ENCODE measurements at places on chromosomes 7 and 10.

- peak; percentile 20 for DNase-seq
Observed at GRCh38 chr10:89296220-89296648, 5.6 kb upstream of the IFIT2 start.

GRCh38 chr7:140689199-140690152, 7.0 kb upstream of the NDUFB2 start:
- no peak for DNase-seq

DNA sequence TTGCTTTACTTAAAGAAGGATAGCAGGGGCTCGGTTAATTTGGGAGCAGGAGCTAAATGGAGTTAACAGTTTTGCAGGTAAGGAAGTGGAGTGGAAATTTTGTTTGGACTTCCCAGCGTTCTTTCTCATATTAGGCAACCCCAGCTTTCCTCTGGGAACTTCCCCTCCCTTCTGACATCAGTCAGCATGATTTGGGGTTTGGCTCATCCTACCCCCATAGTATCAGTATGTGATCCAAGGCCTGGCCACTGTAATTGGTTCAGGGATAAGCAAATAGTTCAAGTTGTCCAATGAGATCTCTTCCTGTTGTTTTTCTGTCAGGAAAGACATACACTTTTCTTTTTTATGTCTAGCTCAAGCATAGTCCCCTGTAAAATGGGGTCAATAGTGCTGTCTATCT, 125.6 kb upstream of the CDK6 start:
- DNase-seq = no peak

DNA sequence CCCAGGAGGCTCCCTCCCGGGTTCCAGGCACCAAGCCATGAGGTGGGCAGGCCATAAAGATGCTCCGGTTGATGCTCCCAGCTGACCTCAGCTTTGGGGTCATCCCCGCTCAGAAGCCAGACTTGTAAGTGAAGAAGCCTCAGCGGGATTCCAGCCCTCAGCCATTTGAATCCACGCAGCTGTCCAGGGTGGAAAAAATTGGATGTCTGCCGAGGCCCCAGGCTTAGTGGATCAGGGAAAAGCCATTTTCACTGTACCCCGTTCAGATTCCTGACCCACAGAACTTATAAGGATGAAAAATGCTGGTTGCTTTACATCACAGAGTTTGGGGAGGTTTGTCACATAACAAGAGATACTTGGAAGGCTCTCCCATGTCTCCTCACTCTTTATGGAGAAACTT, 49.2 kb upstream of the CPN1 start:
- DNase-seq = no peak

DNA sequence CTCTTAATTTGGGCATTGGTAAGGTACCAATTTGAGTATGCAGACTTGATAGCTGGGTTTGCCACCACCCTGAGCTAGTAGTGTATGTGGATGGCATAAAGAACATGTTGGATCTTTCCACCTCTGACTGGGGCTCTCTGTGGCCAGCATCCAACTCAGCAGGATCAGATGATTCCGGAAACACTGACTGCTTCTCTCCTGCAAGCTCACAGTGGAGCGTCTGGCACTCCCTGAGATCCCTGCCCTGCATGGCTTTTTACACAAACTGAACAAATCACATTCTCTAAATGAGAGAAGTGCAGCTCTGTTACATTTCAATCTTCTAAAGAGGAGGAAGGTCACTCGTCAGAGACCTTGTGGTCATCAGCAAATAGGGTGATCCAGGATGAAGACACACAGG, 1057.5 kb downstream of the NRG3 start:
- DNase-seq = no peak

DNA sequence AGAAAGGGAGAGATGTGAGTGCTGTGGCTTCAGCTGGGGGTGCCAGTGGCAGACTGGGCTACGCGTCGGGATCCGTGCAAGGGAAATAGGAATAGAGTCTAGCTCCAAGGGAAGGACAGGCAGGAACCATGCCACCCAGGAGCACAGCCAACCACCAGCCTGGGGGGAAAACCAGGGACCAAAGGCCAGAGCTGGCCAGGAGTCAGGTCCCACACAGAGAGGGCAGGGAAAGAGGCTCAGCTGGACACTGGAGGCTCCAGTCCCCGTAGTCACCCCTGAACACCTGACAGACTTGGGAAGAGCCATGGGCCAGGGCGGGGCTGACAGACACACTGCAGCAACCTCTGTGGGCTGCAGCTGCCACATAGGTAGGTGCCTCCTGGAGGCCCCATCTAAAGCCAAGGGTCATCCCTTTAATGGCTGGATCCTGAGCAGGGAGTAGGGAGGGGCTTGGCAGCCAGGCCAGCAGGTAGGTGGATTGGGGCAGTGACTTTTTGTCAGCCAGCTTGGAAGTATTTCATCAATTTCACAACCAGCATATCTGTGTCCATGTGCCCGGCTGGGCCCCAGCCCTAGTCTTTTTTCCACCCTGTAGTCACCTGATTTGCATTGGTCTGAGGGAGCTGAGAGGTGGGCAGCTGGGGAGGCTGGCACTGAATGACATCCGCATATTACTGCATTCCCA, 163.2 kb downstream of the SH2D4B start:
- no peak for DNase-seq

DNA sequence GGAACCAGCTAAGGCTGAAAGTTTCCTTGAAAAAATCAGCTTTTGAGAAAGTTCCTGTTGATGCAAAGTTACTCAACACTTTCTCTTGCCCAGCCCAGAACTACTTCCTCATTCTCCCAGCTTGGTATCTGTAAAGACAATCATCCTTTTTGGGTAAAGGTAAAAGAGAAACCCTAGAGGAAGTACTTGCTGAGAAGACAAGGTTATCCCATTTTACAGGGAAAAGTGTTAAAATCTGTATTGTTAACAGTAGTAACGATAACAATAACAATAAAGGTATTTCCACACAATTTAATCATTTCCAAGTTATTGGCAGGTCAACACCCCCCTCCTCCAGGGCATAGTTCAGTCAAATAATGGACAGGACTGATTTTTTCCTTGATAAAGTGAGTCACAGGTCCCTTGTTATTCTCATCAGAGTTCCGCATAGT, 2.4 kb downstream of the ALOX5 start:
- DNase-seq = peak; percentile 32

- no peak for DNase-seq
Observed at GRCh38 chr7:70766694-70767093, 365.2 kb upstream of the GALNT17 start.

DNA sequence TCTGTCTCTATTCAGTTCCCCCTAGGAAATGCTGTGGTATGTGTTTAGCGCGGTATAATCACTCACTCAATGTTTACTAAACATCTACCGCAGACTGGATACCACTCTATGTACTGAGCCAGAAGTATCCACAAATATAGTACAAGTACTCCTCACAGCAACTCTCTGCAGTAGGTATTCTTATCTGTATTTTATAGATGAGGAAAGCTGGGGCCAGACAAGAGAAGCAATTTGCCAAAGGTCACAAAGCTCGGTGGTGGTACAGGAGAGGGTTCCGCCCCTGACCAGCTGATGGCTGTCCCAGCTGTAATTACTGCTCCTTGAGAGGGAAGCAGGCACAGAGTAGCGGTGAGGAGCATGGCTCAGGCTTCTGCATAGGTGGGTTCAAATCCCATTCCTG, 184.1 kb downstream of the DOCK4 start:
- DNase-seq = no peak

Measured in CD4-positive, alpha-beta T cell treated with Interleukin-4 for 1 hour (primary cell).